ENCODE measurements at places on chromosomes 11 and 22.

- no peak for DNase-seq
Measured at GRCh38 chr22:31951194-31952093, 7.1 kb downstream of the YWHAH start.

DNA sequence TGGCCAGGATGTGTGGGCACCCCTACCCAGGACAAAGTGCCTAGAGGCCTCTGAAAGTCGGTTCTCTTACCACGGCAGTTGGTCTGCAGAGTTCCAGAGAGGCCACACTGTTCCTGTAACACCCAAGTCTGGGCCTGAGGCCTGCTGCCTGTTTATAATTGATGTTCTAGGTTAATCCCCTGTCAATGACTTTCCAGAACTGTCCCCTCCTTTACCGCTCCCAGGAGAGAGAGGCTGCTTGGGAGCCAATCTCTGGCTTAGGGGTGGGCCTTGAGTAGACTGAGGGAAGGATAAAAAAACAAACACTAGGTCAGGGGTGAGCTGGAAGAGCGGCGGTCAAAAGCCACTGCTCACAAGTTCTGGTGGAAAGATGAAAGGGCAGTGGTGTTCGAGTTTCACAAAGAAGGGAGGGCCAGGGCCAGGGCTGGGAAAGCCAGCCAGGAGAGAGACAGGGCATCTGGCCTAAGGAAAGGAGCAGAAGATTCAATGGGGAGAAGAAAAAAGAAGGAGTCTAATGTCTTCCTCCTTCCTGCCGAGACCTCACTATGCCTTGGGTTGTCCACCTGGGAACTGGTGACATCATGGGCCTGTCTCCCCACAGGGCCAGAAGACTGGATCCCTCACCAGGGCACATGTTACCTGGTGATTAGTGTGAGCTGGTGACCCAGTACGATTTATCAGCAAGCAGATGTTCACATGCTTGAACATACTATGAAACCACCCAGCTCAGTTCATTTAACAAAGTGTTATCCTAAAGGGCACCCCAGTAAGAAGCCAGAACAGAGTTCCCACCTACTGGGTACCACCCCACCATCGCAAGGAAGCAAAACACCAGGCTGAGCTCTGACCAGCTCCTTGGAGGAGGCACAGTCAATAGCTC, 50.2 kb downstream of the PC start:
- DNase-seq, result no peak

- DNase-seq, result no peak
Measured at GRCh38 chr22:44918166-44918924, 91.5 kb downstream of the PHF21B start.

GRCh38 chr22:19422440-19423301, 8.9 kb downstream of the HIRA start:
- no peak for DNase-seq

- DNase-seq, result no peak
Measured at GRCh38 chr11:94521684-94522083, 9.4 kb downstream of the C11orf97 start.

DNA sequence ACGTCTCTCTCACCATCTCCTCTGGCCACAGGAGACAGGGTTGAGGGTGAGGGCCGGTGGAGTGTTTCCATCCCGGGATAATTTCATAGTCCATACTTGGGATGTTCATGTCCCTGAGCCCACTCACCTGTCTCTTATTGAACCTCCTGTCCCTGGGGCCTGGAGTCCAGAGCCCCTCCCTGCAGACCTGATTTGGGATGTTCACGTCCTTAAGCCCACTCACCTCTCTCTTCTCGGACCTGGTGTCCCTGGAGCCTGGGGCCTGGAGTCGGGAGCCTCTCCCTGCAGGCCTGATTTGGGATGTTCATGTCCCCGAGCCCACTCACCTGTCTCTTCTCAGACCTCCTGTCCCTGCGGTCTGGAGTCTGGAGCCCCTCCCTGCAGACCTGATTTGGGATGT, 868.2 kb downstream of the BRD1 start:
- no peak for DNase-seq

DNA sequence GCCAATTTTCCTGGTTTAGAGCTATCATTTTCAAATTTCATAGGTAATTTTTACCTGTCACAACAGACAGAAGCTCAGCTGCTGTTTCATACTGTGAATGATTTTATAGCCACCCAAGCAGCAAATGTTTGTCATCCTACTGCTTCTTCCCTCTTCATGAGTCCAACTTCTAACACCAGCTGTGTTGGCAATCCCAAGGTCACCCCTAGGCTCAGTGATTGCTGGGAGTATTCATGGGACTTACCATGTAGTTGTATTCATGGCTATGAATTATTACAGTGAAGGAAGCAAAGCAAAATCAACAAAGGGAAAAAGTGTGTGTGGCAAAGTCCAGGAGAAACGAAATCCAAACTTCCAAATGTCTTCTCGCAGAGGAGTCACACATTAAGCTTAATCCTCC, 28.5 kb downstream of the CUL5 start:
- DNase-seq, result no peak
